IMR-90 (cell line): ENCODE measurements at places on chromosomes 1 and 21. TPM values are rescaled to one million over a fixed set of nuclear protein-coding genes. Genes with fewer than 3 reads are reported as not detected.
A peak's percentile ranks its signal among the peaks of the same experiment; 100 is the strongest.

GRCh38 chr1:231011963-231012362 is 28.1 kb downstream of the FAM89A start:
- peaks cover 3% of the 10 kb centered on the region; the same call in 1 of the 2 replicates for H3K36me3 ChIP-seq
- H3K27me3 ChIP-seq = no peaks in the 10 kb centered on the region
- H3K27ac ChIP-seq = no peak overlapping the region
- H3K4me1 ChIP-seq = no peaks in the 10 kb centered on the region
- DNase-seq = no peak
- H3K4me3 ChIP-seq = no peak overlapping the region

DNA sequence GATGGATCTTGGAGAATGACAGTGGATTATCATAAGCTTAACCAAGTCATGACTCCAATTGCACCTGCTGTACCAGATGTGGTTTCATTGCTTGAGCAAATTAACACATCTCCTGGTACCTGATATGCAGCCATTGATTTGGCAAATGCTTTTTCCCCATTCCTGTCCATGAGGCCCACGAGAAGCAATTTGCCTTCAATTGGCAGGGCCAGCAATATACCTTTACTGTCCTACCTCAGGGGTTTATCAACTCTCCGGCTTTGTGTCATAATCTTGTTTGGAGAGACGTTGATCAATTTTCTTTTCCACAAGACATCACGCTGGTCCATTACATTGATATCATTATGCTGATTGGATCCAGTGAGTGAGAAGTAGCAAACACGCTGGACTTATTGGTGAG is 20.1 kb downstream of the ZNF691 start:
- peaks cover 4% of the 10 kb centered on the region for H3K27me3 ChIP-seq
- no peak overlapping the region for H3K27ac ChIP-seq
- H3K4me3 ChIP-seq = no peak overlapping the region
- DNase-seq = no peak
- H3K36me3 ChIP-seq = no peaks in the 10 kb centered on the region
- H3K4me1 ChIP-seq = no peaks in the 10 kb centered on the region

GRCh38 chr1:1173793-1174415 is at the start of gene TTLL10:
TSS of gene TTLL10 (plus strand) at chr1:1173880. CDS start at chr1:1179216, 5,336 bp downstream.
- no peak within 1 kb of the TSS for H3K4me3 ChIP-seq
- H3K36me3 ChIP-seq = no peaks in the 10 kb centered on the region
- H3K27me3 ChIP-seq = peaks cover 72% of the 10 kb centered on the region
- H3K4me1 ChIP-seq = no peaks in the 10 kb centered on the region

GRCh38 chr1:53166912-53167311 is 24.5 kb upstream of the SLC1A7 start:
- H3K4me3 ChIP-seq = no peak overlapping the region
- DNase-seq = no peak
- H3K36me3 ChIP-seq = no peaks in the 10 kb centered on the region
- no peak overlapping the region for H3K27ac ChIP-seq
- H3K4me1 ChIP-seq = peaks cover 2% of the 10 kb centered on the region; the same call in 1 of the 2 replicates

DNA sequence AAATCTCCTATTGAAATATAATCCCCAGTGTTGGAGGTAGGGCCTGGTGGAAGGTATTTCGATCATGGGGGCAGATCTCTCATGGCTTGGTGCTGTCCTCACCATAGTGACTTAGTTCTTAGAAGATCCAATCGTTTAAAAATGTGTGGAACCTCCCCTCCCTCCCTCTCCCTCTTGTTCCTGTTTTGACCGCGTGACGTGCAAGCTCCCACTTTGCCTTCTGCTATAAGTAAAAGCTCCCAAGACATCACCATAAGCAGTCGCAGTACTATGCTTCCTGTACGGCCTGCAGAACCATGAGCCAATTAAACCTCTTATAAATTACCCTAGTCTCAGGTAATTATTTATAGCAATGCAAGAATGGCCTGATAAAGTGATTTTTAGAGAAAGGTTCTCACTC is 10.9 kb upstream of the RGS2 start:
- no peak overlapping the region for H3K4me3 ChIP-seq
- no peaks in the 10 kb centered on the region for H3K27me3 ChIP-seq
- H3K27ac ChIP-seq = no peak overlapping the region

DNA sequence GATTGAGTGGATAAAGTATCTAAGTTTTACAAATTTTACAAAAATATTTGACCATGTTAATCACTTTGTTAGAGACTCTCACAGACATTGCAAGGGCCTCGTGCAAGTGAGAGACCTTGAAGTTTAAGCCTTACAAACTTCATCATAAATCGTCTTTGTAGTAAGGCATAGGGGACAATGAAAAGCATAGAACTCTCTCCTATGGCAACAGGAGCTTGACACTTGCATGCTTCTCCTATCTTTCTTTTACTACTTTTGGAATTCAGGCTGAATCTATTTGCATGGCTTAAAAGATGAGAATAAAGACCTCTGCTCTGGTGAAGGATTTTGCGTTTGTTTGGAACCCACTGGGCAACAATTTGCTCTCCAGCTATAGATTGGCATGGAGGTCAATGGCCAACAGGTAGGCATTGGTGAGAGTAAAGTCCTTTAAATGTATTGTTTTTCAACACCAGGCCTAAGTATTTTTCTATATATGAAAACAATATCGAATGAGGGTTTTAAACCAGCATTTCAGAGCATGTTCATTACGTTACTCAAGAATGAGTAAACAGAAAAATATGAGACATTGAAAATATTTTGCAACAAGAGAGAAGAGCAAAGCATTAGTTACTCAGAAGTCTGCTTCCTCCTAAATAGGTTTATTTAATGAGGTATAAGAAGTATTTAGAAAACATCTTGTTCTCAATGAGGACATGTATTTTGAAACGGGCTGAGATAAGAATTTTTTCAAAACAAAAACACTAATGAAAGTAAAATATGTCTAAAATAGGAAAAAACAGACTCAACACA is 192.2 kb downstream of the TGFB2 start:
- H3K27ac ChIP-seq = peak overlapping the region; percentile 59
- no peak overlapping the region for H3K4me3 ChIP-seq
- H3K4me1 ChIP-seq = peaks cover 8% of the 10 kb centered on the region
- no peaks in the 10 kb centered on the region for H3K27me3 ChIP-seq

GRCh38 chr21:42624095-42624790 is 29.2 kb upstream of the PDE9A start:
- H3K4me1 ChIP-seq = no peaks in the 10 kb centered on the region
- no peak overlapping the region for H3K4me3 ChIP-seq
- H3K36me3 ChIP-seq = no peaks in the 10 kb centered on the region
- H3K27me3 ChIP-seq = peaks cover 46% of the 10 kb centered on the region
- H3K27ac ChIP-seq = no peak overlapping the region

- H3K27me3 ChIP-seq = peaks cover 6% of the 10 kb centered on the region; the same call in 1 of the 2 replicates
- no peak overlapping the region for H3K4me3 ChIP-seq
- no peak for DNase-seq
- H3K4me1 ChIP-seq = peaks cover 4% of the 10 kb centered on the region
- no peaks in the 10 kb centered on the region for H3K36me3 ChIP-seq
These were observed 150.1 kb downstream of the HIVEP3 start for GRCh38 chr1:41768583-41768982.

- no peak overlapping the region for H3K4me3 ChIP-seq
- no peak for DNase-seq
- H3K4me1 ChIP-seq = peaks cover 18% of the 10 kb centered on the region
- peaks cover 5% of the 10 kb centered on the region for H3K36me3 ChIP-seq
These were observed 34.1 kb downstream of the PTPRF start for GRCh38 chr1:43564551-43565348.

- H3K36me3 ChIP-seq = no peaks in the 10 kb centered on the region
- no peak overlapping the region for H3K4me3 ChIP-seq
- no peak overlapping the region for H3K27ac ChIP-seq
- peaks cover 28% of the 10 kb centered on the region for H3K27me3 ChIP-seq
- DNase-seq = no peak
These were observed 46.6 kb downstream of the S1PR1 start for GRCh38 chr1:101283443-101283842.

DNA sequence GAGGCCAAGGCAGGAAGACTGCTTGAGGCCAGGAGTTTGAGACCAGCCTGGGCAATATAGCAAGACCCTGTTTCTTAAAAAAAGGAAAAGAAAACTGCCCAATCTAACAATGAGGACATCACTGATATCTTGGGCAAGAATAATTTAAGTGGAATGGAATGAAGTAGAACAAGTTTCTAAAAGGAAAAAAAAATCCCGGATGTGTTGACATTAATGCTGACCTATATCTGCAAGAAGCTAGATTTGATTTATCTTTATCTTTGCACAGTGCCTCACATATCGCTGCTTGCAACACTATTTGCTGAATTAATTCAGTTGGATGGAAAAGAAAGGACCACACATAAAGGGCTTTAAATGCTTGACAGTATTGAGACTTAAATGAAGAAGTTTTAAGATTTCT is 27.8 kb downstream of the DIPK1A start:
- no peak overlapping the region for H3K4me3 ChIP-seq
- H3K27me3 ChIP-seq = no peaks in the 10 kb centered on the region
- no peaks in the 10 kb centered on the region for H3K36me3 ChIP-seq
- peak; percentile 47 for DNase-seq
- H3K4me1 ChIP-seq = peaks cover 11% of the 10 kb centered on the region

- H3K27ac ChIP-seq = no peak overlapping the region
- H3K27me3 ChIP-seq = no peaks in the 10 kb centered on the region
- no peak overlapping the region for H3K4me3 ChIP-seq
- no peaks in the 10 kb centered on the region for H3K4me1 ChIP-seq
These were observed 41.2 kb downstream of the DPT start for GRCh38 chr1:168687816-168688215.

- no peak overlapping the region for H3K27ac ChIP-seq
- H3K4me3 ChIP-seq = no peak overlapping the region
- peaks cover 6% of the 10 kb centered on the region; the same call in 1 of the 2 replicates for H3K4me1 ChIP-seq
- no peaks in the 10 kb centered on the region for H3K27me3 ChIP-seq
- DNase-seq = no peak
These were observed 52.3 kb upstream of the COL18A1 start for GRCh38 chr21:45352621-45353139.

GRCh38 chr1:218525451-218526197 is 180.5 kb downstream of the TGFB2 start:
- no peaks in the 10 kb centered on the region for H3K36me3 ChIP-seq
- no peak overlapping the region for H3K4me3 ChIP-seq
- DNase-seq = no peak
- peaks cover 13% of the 10 kb centered on the region for H3K4me1 ChIP-seq

DNA sequence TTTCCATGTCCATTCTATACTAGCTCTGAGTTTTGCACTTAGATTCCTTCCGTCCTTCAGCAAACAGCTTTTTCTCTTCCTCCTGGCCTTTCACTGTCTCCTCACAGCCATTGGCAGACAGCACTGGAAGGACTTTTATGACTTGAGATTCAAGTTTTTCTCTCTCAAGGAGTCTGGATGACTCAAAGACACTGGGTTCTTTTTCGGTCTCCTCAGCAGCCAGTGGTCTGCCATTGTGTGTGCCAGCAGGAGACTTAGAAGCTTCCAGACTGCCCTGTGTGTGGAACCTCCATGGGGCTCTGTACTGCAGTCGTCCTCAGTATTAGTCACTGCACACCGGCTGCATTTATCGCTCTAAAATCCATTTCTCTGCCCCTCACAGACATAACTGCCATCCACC is 30.5 kb downstream of the NTNG1 start:
- H3K36me3 ChIP-seq = no peaks in the 10 kb centered on the region
- no peak overlapping the region for H3K27ac ChIP-seq
- DNase-seq = no peak
- H3K27me3 ChIP-seq = no peaks in the 10 kb centered on the region

DNA sequence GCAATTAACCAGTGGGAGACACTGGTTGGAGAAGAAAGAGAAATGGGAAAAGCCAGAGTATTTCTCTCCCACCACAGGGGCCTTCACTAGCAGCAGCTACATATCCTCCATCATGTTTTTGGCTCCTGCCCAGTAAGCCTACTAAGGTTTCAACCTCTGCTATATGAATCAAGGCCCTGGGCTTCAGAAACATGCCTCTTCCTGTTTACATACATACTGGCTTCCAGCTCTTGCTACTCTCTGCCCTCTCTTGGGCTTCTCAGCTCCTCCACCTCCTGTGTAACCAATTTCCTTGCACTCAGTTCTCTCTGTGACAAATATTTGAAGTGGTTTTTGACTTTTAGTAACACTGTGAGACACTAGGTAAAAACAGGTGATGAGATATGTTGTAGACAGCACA is 80.8 kb downstream of the LRRC7 start:
- DNase-seq = peak; percentile 24
- H3K27ac ChIP-seq = no peak overlapping the region
- no peaks in the 10 kb centered on the region for H3K27me3 ChIP-seq
- no peak overlapping the region for H3K4me3 ChIP-seq

DNA sequence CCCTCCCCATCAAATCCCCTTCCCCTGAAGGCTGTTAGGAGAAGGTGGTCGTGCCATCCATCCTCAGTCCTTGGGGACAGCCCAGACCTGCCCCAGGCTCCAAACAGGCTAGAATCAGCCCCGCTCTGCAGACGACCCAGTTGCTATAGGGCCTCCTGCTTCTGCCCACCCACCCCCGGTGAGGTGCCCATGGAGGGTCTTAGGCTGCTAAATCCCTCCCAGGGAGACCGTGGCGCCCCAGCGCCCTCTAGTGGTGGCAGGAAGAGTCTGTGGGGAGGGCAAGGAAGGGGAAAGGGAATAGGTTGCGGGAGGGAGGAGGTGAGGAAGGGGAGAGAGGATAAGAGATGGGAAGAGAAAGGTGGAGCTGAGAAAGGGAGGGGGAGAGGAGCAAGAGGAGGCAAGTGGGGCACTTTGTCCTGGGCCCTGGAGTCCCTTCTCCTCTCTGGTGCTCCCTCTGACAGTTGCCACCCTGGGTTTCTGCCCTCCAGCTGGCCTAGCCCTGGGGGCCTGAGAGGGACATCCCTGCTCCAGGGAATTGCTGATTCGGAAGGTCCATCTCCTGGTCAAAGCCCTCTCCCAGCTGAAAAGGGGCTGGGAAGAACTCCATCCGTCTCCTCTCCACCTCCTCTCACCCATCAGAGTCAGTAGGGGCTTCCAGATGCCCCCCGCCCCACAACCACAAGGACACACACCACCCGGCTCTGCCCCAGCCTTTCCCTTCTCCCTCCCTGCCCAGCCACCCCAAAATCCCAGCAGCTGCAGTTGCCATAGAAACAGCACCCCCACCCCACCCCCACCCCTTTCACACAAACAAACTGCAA is 55.4 kb downstream of the CAMK2N1 start:
- H3K4me3 ChIP-seq = no peak overlapping the region
- H3K36me3 ChIP-seq = no peaks in the 10 kb centered on the region
- peaks cover 12% of the 10 kb centered on the region for H3K4me1 ChIP-seq
- DNase-seq = peak; percentile 18
- H3K27ac ChIP-seq = no peak overlapping the region

DNA sequence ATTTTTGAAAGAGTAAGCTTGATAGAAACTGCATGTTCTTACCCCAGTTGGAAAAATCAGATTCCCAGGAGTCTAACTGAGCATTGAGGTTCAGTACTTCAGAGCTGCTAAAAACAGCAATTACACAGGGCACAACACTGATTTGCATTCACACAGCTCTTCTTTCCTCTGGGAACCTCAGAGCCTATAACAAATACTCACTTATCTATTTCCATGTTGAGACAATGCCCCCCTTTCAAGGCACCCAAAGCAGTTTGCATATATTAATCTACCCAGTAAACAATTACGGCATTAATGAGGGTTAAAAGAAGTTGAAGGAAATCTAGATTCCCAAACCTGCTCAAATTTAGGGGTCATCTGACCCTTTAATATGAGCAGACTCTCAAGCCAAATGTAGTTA is 126.9 kb upstream of the SLC35F3 start:
- H3K27ac ChIP-seq = no peak overlapping the region
- no peak overlapping the region for H3K4me3 ChIP-seq
- no peaks in the 10 kb centered on the region for H3K4me1 ChIP-seq
- no peaks in the 10 kb centered on the region for H3K36me3 ChIP-seq
- no peaks in the 10 kb centered on the region for H3K27me3 ChIP-seq
- DNase-seq = no peak

Gene PTPRF
- polyA plus RNA-seq = 92.3 and 103 TPM in 2 replicates

Gene FAM151A
- not detected in 2 replicates for polyA plus RNA-seq

Gene VWA1
- polyA plus RNA-seq = 6.1 and 9.2 TPM in 2 replicates

Gene OR2AK2
- polyA plus RNA-seq = not detected in 2 replicates

Gene EPHA2
- polyA plus RNA-seq = 72.6 and 82.5 TPM in 2 replicates

Gene GJC2
- polyA plus RNA-seq = 1.7 and 2.6 TPM in 2 replicates

Gene DYRK3
- 4.6 and 5.5 TPM in 2 replicates for polyA plus RNA-seq
